ENCODE measurements at places on chromosomes 3 and 15.

GRCh38 chr3:74630602-74631001, 16.1 kb upstream of the CNTN3 start:
- DNase-seq: no peak

GRCh38 chr15:90564051-90564450, 34.3 kb downstream of the CRTC3 start:
- no peak for DNase-seq

GRCh38 chr15:52349052-52349700, 53.6 kb upstream of the MYO5C start:
- DNase-seq: no peak

DNA sequence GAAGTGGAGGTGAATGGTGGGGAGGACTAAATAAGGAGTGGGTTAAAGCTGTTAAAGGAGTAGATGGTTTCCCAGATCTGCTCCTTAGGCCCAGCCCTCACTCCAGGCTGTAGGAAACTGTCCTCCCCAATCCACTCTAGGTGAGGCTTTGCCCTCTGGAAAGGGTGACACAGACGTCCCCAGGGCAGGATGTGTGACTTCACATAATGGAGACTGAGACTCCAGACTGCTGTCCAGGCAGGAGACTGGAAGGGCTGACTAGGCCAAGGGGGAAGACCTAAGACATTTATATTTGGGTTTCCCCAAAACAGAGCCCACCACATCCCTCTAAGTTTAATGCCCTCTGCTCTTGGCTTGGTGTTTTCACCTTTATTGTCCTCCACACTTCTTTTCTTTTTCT, 488.5 kb downstream of the SHQ1 start:
- DNase-seq: no peak

- DNase-seq: no peak
Measured at GRCh38 chr15:89998141-89998661, 2.9 kb upstream of the ZNF710 start.

GRCh38 chr15:63368503-63368902, 13.1 kb downstream of the CA12 start:
- no peak for DNase-seq

DNA sequence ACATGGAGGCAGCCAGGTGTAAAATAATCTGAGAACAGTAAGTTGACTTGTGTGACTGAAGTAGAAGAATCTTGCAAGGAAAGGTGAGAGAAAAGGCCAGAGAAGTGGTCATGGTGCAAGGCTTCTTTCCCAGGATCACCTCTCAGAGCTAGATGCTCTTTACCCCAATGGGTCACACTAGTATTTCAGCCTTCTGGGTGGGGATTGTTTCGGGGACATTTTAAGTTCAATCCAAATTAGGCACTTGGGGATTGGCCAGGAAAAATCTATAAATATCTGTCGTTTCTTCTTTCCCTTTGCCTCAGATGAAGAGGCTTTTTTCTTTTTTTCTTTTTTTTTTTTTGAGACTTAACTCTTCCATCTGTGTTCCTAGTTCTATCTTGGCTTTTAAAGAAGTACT, 188.0 kb downstream of the KLHL25 start:
- DNase-seq: no peak

DNA sequence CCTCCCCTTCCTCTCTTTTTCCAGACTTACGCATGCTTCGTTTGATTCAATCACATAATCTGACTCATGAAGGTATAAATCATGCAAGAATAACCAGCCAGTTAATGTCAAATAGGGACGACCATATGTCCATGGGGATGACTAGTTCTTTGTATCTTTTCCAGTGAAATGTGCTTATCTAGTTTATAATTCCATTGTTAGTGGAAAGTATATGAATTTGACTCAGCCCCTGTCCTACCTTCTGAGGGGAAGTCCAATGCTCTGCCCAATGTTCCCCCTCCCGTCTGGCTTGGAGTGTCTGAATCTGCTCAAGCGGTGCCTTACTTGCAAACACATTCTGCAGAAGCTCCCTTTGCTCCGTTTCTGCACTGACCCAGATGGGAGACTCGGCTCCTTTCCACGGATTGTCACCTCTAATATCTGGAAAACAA, 55.0 kb upstream of the EPHB3 start:
- no peak for DNase-seq

GRCh38 chr15:25716414-25717126, 146.6 kb downstream of the ATP10A start:
- no peak for DNase-seq

DNA sequence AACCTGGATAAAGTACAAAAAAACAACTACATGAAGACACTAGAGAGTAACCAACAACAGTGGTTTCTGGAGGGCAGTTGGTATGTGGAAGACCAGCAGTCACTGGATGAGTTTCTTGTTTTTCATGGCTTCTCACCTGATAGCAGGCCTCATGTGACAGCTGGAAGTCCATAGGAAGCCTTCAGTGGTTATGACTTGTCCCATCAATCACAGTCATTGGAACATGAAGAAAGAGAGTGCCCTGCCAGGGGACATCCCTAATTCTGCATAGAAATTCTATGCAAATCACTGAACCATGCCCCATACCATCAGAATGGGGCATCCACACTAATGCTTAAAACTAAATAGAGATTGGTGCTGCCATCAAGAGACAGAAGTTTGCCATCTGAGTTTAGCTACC, 81.6 kb downstream of the AKAP13 start:
- no peak for DNase-seq
